ENCODE measurements at places on chromosomes 2 and 18.

GRCh38 chr2:42924418-42924886 is 132.1 kb upstream of the HAAO start:
- DNase-seq = no peak

DNA sequence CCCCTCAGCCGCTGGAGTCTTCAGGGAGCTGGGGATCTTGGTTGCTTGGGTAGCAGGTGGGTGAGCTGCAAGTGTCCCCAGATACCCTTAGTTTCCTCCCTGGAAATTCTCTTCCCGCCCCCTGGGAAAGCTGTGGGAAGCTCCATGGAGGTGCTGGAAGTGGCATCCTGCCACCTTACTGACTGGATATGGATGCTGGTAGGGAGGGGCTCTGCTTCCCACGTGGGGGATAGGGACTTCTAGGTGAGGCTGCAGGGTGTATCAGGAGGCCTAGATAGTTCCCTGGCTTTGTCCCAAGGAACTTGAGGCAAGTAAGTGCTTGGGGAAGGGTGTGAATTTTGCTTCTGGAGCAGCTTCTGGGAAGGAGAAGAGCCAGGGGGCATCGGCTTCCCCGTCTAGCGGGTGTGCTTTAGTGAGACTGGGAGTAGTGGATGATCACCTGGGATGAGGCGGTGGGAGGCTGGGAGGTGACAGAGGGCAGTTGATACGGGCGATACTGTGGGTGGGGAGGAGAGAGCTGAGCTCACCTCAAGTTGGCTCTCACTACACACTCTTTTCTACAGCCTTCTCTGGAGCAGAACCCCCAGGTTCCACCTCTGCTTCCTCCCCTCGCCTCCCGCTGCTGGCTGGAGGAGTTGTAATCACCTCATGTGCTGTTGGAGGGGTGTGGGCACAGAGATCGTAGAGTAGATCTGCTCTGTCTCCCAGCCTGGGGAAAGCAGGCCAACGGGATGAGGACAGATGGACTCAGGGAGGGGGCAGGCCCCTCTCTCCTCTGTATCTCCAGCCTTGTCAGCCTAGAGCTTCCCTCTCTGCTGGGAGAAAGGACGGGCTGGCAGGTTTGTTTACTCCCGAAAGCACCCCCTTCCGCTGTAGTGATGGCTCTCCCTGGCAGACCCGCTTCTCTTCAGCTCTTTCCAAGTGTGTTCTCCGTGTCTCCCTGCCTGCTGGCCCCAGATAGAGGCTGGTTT is 19.8 kb downstream of the TET3 start:
- DNase-seq = no peak

DNA sequence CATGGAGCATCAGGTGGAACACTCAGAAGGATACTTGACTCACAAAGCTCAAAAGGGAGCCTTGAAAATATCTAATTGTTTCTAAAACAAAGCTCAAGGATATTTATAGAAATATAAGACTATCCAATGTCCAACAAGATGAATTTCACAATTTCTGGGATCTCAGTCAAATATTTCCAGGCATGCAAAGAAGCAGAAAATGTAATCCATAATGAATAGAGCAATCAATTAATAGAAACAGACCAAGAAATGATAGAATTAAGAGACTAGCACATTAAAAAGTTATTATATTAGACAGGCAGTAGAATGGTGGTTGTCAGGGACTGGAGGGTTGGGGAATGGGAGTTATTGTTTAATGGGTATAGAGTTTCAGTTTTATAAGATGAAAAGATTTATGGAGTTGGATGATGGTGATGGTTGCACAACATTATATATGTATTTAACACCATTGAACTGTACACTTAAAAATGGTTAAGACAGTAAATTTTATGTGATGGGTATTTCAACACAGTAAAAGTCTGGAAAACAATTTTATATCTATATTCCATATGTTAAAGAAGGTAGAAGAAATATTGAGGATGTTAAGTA is 189.9 kb upstream of the PIEZO2 start:
- DNase-seq = no peak

- DNase-seq = no peak
These were observed 659 bp downstream of the FAM210A start for GRCh38 chr18:13725566-13726231.

DNA sequence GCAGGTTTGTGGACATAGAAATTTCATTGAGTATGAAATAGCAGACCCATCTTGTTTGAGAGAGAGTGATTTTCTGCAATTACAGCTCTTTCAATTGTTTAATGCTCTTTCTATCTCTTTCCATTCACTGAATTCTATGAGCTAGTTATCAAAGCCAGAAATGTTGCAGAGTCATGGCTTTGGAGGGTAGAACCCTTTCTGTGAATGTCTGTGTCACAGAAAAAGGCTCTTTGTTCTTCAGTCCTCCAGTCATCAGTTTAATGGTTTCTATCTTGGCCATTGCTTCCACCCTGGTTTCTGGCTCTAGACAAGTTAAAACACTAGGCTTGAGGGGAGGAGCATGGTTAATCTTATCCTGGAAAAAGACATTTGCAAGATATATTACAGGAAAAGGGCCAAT is 655.0 kb downstream of the STK39 start:
- DNase-seq = no peak

DNA sequence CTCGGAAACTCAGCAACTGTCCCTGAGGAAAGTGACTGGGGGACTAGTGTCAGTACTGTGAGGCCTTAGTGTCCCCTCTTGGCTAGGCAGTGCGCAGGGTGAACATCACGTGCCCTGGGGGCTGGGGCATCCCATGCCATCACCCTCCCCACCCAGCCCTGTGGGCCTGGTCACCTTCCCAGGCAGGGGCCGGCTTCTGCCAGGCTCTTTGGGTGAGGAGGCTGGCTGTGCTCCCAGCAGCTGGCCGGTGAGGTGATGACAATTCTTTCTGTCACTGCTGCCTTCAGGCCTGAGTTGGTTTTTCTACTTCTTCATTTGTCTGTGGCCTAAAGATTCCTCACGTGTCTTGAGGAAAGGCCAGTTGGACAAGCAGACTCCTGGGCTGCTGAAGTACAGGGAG is 180.8 kb downstream of the KLHL29 start:
- no peak for DNase-seq

DNA sequence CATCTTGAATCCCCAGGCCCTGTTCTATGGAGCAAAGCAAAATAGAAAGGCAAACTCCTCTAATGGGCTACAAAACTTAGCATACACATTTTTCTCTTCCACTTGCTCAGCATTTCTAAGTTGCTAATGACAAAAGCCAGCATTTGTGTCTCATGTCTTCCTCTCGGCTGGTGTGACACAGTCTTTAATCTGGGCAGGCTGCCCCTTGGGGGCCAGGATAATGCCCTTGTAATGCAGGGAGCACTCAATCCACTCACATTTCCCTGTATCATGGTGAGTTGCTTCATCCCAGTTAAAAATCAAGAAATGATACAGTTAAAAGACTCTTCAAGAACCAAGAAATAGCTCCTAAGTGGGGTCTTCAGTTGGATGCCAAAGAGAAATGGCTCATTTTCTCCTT is 109.1 kb upstream of the FBXO11 start:
- DNase-seq = no peak
